Cortex of kidney (tissue), 1 donor: ENCODE measurements at places on chromosomes 12 and 14.

DNA sequence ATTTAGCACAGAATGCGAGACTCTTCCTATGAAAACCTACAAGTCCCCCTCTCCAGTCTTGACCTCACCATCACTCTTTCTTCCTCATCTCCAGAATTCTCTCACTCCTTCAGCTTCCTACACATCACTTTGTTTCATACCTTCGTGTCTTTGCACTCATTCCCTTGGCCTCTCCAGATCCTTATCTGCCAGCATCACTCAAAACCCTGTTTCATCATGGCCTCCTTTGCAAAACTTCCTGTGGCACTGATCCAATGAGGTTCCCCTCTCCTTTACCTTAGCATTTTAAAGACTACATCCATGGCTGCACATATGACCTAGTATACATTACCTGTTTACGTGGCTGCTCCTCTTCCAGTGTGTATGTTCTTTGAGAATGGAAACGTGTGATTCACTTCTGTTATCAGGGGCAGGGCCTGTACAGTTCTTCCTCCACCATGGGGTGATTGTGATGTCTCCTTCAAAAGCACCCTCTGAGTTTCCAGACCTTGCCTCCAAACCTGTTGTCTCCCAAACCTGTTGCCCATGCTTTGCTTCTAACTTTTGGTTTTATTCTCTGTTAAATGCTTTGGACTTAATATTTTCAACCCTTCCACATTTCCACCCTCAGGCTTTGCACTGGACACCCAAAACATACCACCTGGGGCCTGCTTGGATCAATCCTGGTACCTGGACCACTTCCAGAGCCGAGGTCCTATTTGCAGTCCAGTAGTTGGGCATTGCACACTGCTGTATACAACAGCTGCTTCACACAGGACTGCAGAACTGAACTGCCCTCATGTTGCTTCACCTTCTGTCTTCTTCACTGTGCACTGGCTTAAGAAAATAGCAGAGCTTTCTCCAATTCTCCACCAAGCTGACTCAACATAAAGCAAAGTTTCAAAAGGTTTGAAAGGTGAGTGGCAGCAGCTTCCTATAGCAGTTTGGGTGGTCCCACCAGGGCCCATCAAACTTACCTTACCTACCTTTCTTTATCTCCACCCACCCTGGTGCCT lies 131.7 kb downstream of the LLPH start:
- no peak for DNase-seq

DNA sequence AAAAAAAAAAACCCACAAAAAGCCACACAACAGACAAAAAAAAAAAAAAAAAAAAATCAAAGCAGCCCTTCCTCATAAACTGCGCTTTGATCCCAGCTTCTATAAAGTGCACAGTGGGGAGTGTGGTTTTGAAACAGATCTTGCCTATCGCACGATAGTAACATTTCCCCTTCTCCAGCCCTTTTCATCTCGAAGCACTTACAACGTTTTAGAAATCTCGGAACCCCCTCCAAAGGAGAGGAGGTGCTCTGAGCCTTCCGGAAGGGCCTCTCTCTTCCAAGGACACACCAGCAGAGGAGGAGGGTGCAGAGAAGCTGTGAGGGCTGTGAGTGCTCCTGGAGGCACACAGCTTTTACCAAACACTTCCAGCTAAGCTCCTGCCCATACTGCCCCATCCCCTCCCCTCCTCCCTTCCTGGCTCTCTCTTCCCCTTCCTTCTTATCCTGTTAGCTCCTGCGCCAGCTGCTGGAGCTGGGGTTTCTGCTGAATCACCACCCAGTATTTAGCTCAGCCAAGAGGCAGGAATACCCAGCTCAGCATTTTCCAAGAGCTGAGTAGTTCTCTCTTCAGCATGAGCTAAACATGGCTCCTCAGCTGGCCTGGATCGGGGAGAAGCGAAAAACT lies 28.4 kb downstream of the SLC7A8 start:
- no peak for DNase-seq

GRCh38 chr14:24943024-24943423 lies 106.9 kb downstream of the STXBP6 start:
- no peak for DNase-seq

DNA sequence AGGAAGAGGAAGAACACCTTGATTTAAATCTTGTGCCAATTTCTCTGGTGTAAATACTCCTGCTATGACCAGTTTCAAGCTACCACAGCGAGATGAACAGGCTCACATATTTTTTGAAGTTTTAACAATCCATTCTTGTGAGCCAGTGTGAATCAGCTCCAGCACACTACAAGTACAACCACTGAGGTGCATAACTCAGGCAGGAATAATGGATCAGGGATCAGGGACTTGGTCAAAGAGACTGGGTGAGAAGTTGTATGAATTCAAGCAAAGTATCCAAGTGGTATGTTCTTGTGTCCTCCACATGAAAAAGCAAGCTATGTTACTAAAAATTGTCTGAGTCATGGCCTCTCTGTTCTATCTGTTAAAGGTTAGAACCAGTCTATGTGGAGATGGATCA lies 35.2 kb upstream of the KITLG start:
- no peak for DNase-seq

GRCh38 chr12:57451233-57451778 lies 3.8 kb upstream of the INHBE start:
- no peak for DNase-seq

GRCh38 chr12:69616025-69616424 lies 5.3 kb upstream of the LRRC10 start:
- DNase-seq, result no peak

DNA sequence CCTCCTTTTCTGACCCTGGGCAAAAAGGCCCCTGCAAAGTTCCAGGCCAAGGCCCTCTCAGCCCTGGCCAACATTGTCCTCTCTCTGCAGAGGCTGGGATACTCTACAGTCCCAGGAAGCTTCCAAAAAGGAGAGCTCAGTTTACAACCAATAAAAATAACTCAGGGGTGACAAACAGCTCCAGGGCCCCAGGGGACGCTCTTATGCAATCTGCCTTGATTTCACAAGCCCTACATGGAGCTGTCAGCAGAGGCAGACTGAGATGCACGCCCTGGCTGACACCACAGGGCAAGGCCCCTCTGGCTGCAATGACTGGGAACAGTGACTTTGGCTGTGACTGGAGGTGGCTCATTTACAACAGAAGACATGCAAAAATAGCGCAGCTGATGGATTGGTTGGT lies 129.0 kb upstream of the MED13L start:
- DNase-seq, result no peak

- no peak for DNase-seq
These were observed 45.0 kb downstream of the KCNA5 start for GRCh38 chr12:5088586-5089264.

DNA sequence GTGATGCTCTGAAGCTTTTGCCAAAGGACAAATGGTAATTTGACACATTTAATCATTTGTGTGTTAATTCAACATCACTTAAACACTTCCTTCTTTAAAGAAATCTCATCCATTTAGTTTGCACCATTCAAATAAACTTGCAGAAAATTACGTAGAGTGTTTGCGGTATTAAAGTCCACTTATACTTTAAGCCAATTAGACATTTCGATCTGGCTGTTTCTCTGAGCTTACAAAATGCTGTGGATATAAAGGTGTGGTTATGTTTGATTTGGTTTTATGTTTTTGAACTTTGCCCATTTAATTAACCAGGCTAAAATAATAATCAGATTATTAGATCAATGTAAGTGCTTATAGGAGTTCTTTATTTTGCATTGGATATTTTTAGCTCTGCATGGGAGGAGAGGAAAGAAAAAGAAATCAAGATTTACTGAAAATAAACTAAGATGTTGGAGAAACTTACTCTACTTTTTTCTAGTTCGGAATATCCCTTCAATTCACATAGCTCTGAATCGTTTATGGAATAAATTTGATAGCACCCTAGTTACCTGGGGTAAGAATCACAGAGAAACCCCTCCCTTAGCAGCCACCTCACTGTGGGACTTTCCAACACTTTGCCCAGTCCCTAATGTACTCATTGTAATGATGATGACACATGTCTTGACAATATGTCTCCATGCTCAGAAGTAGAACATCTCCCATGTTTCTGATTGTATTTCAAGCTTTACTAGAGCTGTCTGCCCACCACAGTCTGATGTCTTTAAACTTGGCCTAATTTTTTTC lies 268.0 kb downstream of the BTG1 start:
- no peak for DNase-seq

DNA sequence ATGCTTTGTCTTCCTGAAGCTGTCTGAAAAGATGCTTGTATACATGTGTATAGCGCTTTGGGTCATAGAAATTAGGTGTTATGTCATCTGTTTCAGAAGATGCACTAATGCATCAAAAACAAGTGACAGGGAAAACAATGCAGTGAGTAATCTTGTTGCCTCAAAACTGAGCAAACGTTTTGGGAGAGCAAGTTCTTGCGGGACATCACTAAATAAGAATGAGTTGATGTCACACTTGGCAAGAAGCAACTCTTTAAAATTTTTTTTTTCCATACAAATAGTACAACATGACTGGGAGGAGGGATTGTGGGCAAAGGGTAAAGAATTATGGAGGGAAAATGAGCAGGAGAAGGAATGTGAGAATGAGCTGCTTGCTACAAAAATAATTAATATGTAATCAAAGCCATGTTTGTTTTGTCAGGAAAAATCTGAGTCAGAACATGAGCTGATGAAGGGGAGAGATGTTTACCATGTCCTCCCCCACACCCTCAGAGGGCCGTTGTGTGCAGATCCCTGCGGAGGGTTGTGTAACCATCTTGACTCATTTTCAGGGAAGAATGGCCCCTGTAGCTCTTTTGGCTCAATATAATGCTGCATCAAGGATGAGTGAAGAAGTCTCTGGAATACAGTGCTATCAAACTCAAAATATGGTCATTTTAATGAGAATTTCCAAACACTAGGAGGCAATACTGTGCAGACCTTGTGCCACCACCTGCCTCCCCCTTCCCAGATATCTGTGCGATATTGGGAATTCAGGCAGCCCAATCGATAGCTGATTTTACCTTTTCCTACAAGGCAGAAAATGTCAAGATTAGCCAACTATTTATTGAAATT lies 41.4 kb downstream of the BORCS5 start:
- no peak for DNase-seq

DNA sequence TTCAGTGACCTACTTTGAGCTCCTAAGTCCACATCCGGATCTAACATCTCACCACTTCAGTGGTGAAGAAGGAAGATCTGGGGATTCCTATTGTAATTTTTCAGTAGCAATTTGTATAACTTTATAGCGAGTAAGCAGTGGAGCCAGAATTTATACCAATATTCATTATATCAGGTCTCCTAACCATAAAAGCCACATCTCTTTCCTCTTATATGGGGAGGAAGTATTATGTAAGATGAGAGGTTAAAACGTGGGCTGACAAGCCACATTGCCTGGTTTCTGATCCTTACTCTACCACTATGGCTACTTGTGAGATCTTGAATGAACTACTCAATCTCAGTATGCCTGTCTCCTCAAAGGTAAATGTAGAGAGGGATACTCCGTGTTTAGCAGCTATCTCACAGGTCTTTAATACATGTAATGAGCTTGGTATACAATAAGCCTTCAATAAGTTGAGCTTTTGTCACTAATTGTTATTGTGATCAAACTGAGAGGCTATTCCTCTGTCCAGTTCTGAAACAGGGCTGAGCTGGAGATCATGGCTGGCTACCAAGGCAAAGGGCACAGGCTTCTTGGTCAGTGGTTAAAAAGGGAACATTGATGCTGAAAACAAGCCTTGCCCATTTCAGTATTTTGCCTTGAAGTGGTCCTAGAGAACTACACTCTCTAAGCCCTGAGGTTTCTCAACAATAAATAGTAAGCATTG lies 3.3 kb upstream of the TMEM117 start:
- DNase-seq, result no peak

GRCh38 chr12:19261773-19262172 lies 132.2 kb downstream of the PLEKHA5 start:
- no peak for DNase-seq

DNA sequence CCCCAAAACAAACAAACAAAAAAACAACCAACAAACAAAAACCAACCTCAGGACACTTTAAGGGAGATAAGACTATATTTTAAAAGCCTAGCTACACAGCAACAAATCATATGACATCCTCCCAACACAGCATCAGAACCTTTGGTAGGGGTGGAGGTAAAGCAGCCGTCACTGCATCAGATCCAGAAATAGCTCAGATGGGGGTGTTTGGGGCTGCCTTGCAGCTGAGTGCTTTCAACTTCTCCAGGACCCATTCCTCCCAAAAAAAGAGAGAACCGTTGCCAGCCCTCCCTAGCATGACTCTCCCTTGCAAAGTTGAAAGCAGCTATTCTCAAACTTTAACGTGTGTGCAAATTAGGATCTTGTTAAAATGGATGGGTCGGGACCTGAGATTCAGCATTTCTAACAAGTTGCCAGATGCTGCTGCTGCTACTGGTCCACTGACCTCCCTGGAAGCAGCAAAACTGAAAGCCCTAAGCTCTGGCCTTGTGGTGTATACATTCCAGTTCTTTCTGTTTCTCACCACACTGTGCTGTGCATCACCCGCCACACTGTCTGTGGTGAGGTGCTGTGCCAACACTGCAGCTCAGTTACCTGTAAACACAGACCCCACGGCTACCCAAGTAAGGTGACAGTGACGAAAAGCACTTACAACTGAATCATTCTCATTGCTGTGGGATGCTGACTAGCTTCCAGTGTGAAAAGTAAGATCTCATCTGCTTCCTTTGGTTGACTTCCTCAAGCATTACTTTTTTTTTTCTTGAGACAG lies 54.0 kb downstream of the SLC38A1 start:
- DNase-seq, result no peak

DNA sequence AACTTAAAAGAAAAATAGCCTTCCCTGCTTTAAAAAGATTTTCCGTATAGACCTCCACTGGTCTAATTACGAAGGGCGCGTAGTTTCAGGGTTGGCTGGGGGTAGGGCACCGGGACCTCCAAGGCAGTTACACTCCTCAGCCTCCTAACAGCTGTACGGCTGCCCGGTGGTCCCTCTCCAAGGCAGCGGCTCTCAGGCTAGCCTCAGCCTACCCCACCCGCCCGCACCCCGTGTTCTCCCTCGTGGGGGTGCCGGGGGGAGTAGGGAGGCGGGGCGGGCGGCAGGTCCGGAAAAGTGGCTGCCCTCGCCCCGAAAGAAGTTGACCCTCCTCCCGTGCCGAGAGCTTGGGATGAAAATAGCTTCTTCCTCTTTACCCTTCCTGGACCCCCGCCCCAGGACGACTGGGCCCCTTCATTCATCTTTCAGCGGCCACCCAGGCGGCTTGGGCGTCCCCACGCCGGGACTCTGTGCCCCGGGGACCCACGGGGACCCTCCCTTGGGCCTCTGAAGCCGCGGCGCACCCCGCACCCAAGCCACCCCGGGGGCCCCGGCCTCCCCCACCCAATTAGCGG lies 991 bp upstream of the RCOR1 start:
- no peak for DNase-seq

DNA sequence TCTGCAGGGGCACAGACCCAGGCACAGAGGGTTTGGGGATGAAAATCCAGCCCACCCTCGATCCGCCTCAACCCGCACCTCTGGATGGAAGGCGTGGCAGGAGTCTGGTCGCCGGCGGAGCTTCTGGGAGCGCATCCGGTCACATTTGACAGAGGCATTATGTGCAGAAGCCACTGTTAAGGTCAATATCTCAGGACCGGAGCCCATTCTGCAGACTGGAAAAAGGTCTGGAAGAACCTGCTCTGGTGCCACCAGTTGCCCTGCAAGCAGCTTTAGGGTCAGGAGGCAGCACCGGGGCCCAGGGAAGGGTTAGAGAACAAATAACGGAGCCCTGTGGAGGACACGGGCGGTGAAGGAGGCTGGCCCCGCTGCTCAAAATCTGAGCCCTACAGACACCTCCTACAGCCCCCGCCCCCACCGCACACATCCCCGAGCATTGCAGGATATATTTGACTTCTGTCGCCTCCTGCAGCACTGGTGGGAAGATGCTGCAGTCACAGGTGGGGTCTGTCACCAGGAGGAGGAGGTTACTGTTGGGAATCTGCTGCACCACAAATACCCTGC lies 25.1 kb upstream of the LRTM2 start:
- no peak for DNase-seq

GRCh38 chr14:77301103-77301502 lies 19.6 kb downstream of the POMT2 start:
- DNase-seq, result no peak
